ENCODE measurements at places on chromosomes 3 and 15.

DNA sequence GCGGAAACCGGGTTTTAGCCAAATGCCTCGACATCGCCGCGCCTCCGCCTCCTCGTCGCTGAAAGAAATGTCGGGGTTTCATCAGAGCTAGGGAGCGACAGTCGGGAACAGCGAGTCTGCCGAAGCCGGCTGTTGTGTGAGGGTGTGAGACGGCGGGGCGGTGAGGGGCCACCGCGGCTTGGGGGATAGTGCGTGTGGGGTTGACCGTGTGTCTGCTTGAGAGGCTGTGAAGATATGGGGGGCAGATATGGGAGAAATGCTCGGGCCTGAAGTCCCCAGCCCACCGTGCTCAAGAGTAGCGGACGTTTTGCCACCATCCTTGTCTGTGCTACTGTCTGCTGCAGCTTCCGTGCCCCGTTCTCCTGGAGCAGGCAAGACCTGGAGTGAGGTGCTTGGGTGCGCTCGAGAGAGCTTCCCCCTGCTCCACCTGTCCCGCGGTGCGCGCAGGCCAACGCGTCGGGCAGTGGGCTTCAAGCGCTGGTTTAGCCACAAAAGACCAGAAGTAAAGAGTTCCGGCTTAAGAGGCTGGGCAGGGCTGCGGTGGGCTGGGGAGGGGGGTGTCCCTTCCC lies 716 bp upstream of the ISLR2 start:
- no peak for DNase-seq

DNA sequence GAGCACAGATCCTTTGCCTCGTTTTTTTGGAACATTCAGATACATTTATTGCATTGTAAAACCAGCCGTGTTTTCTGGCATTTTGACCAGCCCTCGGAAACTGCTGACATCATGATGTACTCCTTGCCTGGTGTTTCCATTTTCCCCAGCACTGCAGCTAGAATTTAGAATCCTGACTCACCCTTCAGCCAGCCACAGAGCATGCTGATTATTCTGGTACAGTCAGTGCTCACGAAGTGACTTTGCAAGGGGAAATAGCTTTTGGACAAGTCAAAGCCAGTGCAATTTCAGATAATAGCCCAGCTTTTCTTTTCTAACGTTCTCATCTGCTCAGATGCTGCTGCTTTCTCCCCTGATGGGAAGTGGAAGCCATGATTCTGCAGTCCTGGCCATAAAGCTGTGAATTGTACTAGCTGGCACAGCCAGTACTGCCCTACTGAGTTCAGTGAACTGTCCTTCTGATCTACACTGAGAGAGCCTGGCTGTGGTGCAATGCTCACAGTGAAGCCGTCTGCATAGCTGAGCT lies 12.1 kb upstream of the CNBP start:
- DNase-seq: no peak

DNA sequence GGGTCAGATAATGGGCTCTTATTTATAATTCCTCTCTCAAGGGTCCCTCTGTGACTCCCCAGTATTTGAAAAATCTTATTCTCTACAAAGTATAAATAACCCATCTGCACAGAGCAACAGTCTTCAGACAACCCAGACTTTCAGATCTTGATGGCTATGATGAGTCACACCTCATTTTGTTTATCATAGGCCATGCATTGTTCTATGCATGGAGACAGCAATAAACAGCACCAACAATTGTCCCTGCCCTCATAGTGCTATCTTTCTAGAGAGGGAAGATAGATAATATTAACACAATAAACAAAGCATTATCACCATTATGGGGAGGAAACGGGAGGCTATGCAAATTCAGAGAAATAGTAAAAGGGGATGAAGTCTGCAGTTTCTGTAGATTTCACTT lies 13.4 kb downstream of the FHIT start:
- DNase-seq: no peak

DNA sequence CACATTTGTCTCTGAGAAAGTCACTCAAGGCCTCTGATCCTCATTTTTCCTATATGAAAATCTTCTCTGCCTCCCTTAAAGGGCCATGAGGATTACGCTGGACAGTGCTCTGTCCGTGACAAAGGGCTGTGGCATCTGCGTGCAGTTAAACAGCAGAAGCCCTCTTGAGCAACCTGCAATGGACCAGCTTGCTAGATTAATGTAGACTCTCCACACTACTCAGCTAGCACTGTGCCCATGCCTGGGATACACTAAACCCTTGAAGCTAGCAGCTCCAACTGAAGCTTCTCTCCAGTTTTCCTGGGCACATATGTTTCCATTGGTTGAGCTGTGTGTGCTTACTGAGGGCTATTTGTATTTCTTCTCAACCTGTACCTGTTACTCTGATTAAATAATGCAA lies 303.8 kb downstream of the RPLP1 start:
- DNase-seq: no peak

DNA sequence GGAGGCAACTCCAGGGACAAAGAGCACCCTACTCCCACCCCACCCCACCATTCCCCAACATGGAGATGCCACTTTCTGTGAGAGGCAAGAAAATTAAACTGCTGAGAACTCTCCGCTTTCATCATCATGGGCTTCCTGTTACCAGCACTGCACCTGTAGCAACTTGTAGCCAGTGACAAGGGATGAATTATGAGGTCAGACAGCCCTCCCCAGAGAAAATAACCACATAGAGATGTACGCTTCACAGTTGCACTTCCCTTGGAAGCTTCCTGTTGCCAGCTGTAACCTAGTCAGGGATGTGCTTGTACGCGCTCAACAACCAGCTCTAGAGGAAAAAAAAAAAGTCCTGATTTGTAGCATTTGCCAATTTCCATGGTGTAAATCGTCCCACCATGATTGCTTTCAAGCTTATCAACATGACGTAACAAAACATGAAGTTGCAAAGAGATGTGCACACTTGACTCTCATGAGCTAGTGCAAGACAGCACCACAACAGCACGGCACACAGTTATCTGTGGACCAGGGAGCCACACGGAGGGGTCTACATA lies 145.4 kb downstream of the RAB11A start:
- DNase-seq: no peak

DNA sequence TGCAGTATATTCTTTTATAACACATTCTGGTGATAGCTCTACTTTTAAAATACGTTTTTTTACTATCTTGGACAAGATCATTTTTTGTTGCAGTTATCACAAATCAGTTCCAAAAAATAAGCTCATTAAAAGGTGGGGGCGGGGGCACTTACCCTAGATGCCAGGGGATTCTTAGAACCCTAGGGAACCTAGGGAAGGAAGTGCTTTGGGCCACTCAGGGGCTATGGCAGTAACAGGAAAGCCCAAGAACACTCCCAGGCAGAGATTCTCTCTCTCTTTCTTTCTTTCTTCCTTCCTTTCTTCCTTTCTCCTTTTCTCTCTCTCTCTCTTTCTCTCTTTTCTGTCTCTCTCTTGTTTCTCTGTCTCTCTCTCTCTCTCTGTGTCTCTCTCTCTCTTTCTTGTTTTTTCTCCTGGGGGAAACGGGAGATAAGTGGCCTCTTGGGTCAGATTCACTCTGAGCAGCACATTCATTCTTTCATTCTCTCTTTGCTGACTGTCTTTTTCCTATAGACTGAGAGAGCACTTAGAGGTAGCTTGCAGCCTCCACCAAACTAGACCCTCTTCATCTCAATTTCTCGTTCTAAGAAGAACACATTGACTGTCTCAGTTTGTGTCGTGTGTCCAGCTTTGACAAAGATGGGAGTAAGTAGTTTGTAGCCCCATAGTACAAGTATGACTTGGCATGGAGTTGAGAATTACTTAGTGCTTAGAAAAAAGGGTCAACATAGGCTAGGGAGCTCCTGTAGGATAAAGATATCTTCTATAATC lies 16.6 kb downstream of the SCAANT1 start:
- no peak for DNase-seq

- no peak for DNase-seq
Observed at GRCh38 chr15:61220125-61220524, 9.0 kb downstream of the RORA start.

- DNase-seq: no peak
Observed at GRCh38 chr15:80615783-80616391, 79.2 kb upstream of the ABHD17C start.

- no peak for DNase-seq
Observed at GRCh38 chr3:136428167-136428566, 178.0 kb downstream of the PCCB start.

- DNase-seq: peak; percentile 57
Observed at GRCh38 chr3:111173328-111173900, 101.8 kb downstream of the NECTIN3 start.

- DNase-seq: no peak
Observed at GRCh38 chr3:56133423-56133822, 334.8 kb downstream of the ERC2 start.

DNA sequence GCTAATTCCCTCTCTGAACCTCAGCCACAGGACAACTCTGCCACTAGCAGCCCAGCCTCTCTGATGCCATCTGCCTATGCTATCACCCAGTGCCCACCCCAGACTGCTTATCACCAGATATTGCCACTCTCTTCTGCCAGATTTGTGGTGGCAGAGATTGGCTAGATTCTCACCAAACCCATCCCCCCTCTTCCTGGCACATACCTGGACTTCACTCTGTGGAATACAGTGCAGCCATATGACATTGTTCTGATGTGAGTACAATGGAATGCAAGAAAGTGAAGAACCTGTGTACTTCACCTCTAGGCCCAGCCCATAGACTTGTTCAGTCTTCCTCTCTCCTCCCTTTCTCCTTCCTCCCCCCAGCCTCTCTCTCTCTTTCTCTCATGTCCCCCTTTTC lies 46.9 kb upstream of the NTRK3 start:
- no peak for DNase-seq

DNA sequence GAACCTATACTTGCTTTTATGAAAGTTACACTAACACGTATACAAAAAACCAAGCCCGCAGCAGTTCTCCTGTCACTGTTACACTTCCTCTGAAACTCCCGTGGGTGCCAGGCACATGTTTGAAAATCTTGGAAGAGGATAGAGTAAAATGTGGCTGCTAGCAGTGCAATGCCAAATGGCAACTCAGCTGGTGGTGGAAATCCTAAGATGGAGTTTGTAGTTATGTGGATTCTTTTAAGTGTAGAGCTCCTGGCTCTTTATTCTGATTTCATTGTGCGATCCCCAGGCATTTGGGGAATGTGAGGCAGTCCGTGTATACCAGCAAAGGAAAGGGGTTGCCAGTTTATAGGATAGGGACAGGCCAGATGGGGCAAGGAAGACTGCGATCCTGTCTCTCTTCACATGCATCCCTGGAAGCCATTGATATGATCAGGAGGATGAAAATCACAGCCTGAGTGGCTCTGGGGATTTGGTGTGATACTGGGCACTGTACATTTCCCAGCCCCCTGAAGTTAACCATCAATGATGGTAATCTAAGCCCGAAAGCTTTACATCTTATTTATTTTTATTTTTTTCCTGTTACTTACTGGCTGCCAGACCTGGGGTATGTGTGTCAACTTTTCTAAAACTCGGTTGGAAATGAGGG lies 1.1 kb downstream of the STAC start:
- peak; percentile 26 for DNase-seq

- no peak for DNase-seq
Observed at GRCh38 chr3:110677506-110677905, 394.1 kb upstream of the NECTIN3 start.

- DNase-seq: no peak
Observed at GRCh38 chr3:117761703-117762620, 1052.4 kb downstream of the TUSC7 start.

GRCh38 chr3:149174901-149175300 lies 45.5 kb downstream of the HPS3 start:
- DNase-seq: peak; percentile 20

- DNase-seq: no peak
Observed at GRCh38 chr15:39192351-39192750, 388.5 kb upstream of the THBS1 start.

GRCh38 chr15:32722136-32722535 lies 4.3 kb downstream of the GREM1 start:
- no peak for DNase-seq

GRCh38 chr15:43042885-43043284 lies 63.0 kb downstream of the UBR1 start:
- no peak for DNase-seq

DNA sequence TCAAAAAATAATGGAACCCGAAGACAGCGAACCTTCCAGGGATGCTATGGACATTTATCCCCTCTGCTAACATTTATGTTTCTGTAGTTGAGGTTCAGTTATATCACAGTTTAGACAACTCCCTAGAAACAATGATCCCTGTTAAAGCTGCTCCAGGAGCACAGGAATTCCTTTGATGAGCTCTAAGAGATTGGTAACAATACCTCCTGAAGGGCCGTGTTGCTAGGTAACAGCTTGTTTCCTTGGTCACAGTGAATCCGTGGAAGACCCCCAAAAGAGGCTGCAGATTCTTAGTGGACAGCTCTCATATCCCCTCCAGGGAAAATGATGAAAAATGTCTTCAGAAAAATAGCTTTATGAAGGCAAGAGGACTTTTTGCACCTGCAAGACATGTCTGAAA lies 160.2 kb downstream of the SERPINI1 start:
- peak; percentile 68 for DNase-seq

DNA sequence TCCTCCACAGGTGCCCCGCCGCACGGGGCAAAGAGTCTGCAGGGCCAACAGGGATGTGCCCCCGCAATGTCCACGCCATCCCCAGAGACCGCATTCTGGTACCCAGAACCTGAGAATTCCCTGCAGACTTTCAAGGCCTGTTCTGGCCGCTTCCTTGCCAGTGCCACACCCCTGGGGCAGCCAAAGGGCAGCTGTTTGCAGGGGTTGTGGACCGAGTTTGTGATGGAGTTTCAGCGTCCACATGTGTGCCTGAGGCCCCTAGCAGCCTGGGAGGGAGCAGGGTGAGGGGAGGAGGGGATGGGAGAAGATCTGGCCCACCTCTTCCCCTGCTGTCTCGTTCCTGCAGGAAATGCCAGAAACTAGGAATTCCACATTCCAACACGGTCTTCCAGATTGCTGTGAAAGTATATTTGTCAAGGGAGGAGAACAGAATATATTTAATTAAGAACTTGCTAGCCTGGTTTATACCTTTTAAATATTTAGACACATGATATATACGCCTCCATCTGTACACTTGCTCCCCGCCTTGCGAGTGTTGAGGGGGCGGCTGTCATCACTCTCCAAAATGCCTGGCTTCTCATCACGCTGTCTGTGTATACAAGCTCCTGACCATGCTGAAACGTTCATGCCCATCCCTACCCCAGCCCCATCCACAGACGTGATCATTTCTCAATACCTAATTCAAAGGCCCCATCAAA lies 31.1 kb upstream of the RASA2 start:
- DNase-seq: no peak

DNA sequence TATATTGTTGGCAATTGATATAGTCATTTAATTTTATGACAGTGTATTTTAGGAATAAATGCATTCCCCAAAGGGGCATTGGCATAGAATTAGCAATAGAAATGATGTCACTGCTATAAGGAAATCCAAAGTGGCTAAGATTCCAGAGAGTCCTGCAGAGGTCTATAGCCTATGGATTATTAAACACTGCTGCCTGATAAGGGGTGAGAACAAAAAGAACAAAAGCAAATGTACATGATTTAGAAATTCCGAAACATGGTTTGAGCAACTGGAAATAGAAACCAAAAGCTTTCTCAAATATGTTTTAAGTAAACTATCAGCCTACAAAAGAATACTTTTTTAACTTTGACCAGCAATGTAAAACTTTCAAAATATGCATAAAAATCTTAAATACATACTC lies 280.1 kb upstream of the RASGRP1 start:
- no peak for DNase-seq
